ENCODE measurements at places on chromosomes 16 and 17. TPM values are rescaled to one million over a fixed set of nuclear protein-coding genes. Genes with fewer than 3 reads are reported as not detected.

Gene SEZ6
- polyA plus RNA-seq, result 0.70 TPM

- DNase-seq, result no peak
Observed at GRCh38 chr17:65609749-65610148, 48.3 kb upstream of the AXIN2 start.

GRCh38 chr17:81923302-81924260 is 4.0 kb downstream of the MAFG start:
- peak; percentile 44 for DNase-seq

Gene HOXB5
- 1.1 TPM for polyA plus RNA-seq

GRCh38 chr16:2233872-2234812 is 2.1 kb upstream of the DNASE1L2 start:
- DNase-seq, result no peak

GRCh38 chr17:74217037-74217730 is 3.8 kb downstream of the TTYH2 start:
- no peak for DNase-seq

Gene CTF1
- 9.6 TPM for polyA plus RNA-seq
